Anterior cingulate cortex (tissue), 58 donors: ENCODE measurements at places on chromosomes 3 and 15.
A peak's percentile ranks its signal among the peaks of the same experiment; 100 is the strongest.

DNA sequence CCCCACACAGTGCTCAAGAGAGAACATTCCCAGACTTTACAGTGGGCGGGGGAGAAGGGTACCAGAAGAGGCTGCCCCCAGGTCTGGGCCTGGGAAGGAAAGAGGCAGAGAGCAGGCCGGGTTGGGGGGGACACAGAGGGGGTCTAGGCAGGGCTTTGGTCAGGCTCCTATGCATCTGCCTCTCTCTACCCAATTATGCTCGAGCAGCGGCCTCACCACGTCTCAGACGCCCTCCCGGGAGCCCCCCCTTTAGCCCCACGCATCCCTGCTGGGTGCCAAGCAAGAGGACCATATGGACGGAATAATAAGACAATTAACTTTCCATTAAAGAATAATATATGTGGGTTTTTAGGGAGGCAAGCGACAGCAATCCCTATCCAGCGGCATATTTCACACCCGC is 32.8 kb downstream of the CACNA2D2 start:
- no peak for DNase-seq

DNA sequence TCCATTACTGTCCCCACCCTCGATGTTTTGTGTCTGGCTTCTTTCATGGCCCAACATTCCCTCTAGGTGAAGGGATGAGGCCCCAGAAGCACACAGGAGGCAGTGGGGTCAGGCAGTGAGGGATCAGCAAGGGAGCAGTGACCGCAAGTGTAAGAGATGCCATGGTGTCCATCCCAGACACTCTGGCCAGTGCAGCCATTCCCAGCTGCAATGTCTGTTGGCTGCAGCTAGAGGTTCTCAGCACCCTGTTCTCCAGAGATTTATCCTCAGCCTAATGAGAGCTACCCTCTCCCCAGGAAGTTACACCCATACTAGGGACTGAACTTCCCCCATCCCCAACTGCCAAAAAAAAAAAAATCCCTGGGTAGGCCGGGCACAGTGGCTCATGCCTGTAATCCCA is 40.2 kb downstream of the TRANK1 start:
- DNase-seq = no peak

DNA sequence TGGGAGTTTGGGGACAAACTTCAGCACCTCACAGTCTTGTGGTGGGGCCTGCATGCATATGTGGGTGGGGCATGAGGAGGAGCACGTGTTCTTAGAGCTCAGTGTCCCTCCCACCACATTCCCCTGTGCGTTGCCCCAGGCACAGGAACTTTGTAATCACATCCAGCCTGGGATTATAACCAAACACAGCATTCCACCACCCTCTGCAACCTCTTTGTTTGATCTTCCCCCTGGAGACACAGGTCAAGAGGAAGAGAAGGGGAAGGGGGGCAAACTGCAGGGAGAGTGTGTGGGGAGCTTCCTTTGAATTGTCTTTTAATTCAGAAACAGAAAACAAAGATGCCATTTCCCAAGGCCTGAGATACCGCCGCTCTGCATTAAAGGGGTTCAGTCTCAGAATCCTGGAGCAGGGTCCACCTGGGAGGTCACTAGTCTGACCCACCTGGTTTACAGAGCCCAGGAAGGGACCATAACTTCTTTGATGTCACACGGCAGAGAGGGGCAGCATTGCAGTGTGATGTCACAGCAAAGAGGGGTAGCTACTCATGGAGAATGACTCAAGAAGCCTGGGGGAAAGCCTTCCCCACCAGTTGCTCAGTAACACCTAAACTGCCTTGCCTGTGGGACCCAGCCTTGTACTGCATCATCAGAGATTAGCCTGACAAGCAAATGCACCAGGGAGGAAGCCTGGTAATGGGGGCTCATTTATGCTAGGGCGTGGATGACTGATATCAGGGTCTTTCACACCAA is 106.3 kb upstream of the RNU6-1 start:
- DNase-seq = peak; percentile 39

- no peak for DNase-seq
These were observed 2.3 kb downstream of the B4GALT4 start for GRCh38 chr3:119238363-119238762.

GRCh38 chr3:49519296-49519695 is 35.0 kb upstream of the BSN start:
- peak; percentile 76 for DNase-seq

DNA sequence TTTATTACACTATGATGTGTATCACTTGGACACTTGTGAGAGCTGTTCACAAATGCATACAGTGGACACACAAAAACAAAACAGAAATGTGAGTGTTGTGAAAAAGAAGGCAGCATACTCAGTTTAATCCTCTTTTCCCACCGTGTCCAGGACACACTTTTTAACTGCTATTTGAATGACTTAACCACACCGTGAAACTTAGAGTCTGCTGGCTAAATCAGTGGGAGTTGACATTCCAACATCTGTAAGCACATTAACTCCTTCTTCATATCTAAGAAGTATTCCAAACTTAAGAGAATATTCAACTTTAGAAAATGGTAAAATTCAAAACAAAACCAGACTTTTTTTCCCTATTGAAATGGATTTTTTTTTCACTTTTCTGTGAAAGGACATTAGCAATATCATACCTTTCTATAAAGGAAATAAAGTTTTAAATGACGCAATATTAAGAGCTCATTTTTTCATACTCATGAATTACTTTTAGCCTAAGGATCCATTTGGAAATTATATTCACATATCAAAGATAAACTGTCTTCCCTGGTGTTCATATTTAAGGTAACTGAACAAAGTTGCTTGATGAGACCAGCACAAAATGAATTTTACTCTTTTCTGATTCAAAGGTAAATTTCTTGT is 316.6 kb downstream of the RBMS3 start:
- DNase-seq = no peak

DNA sequence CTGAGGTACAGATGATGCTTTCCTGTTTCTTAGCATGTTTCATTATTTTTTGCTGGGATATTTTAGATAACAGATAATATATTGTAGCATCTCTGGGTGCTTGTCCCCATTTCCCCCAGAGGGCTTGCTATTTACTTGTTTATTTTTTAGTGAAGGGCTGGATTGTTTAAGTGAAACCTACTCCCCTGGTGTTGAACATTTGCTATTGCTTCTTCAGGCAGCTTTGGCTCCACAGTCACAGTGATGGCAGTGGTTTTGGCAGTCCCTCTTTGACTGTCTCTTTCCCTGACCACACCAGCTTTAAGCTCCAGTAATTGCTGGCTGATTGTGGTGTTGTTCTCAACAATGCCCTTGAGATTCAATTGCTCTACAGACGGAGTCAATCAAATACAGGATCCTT is 128.9 kb downstream of the KLF13 start:
- DNase-seq = no peak

DNA sequence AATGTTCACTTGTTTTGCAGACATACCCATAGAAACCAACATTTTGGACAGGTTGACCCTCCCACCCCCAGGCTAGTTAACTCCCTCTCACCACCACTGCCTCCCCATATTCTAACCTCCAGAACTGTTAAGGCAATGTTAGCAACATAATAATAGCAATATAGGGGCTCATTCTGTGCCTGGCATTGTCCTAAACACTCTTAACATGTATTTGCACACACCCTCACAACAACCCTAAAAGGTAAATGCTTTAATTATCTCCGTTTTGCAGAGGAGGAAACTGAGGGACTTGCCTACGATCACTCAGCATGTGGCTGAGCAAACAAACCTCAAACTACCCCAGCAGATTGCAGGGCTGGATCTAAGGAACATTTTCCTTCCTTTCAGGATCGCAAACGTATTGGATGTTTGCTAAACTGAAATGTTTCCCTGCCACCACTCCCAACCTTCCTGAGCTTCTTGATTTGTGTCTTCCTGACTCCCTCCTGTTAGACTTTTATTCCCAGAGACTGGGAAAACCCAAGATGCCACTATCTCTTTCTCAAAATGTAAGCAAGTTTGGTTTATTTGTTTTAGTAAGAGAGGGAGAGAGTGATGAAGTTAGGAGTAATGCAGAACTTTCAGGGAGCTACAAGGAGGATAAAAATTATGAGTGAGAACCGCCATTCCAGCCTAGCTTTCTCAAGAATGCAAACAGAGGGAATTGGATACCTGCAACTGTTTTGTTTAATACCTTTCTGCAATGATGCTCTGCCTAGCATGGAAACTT is 1.3 kb downstream of the SCG5 start:
- no peak for DNase-seq

DNA sequence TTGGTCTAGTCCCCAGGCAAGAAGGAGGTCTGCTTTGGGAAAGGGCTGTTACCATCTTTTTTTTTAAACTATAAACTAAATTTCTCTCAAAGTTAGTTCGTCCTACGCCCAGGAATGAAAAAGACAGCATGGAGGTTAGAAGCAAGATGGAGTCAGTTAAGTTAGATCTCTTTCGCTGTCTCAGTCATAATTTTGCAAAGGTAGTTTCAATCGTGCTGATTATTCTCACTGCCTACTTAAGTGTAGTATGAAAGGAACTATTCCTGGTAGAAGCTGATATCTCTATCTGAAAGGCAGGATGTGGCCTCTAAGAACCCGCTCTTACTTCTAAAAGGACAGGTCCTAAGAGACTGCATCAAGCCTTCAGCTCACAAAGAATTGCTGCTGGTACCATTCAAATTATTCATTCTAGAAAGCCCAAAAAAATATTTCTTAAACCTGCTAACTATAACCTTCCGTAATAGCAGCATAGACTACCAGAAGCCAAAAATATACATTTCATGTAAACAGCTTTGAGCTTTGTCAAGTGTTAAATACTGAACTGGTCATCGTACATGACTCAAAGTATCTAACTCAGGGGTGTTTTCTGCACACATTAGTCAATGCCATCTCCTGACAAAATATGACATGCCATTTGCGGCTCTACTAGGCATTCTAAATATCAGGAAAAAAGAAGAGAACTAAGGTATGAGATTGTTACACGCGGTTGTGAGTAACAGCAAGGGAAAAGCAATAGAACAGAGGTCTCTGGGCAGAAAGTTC is 96.0 kb upstream of the CCDC80 start:
- no peak for DNase-seq

GRCh38 chr3:41159588-41160189 is 39.6 kb upstream of the CTNNB1 start:
- DNase-seq = no peak

GRCh38 chr3:133829310-133829707 is 23.7 kb downstream of the SRPRB start:
- DNase-seq = no peak

GRCh38 chr15:93837450-93837849 is 393.9 kb upstream of the MCTP2 start:
- DNase-seq = no peak

- no peak for DNase-seq
These were observed 6.5 kb upstream of the HPS3 start for GRCh38 chr3:149122721-149123578.

GRCh38 chr3:163521261-163521660 is 1557.0 kb downstream of the SI start:
- DNase-seq = no peak

GRCh38 chr15:52290800-52291199 is 4.8 kb downstream of the MYO5C start:
- DNase-seq = no peak

- no peak for DNase-seq
These were observed 98.1 kb downstream of the SSR3 start for GRCh38 chr3:156456771-156457224.

GRCh38 chr3:115239717-115240116 is 92.6 kb upstream of the ZBTB20 start:
- DNase-seq = peak; percentile 51

GRCh38 chr15:58463815-58464650 is 32.2 kb downstream of the LIPC start:
- no peak for DNase-seq

DNA sequence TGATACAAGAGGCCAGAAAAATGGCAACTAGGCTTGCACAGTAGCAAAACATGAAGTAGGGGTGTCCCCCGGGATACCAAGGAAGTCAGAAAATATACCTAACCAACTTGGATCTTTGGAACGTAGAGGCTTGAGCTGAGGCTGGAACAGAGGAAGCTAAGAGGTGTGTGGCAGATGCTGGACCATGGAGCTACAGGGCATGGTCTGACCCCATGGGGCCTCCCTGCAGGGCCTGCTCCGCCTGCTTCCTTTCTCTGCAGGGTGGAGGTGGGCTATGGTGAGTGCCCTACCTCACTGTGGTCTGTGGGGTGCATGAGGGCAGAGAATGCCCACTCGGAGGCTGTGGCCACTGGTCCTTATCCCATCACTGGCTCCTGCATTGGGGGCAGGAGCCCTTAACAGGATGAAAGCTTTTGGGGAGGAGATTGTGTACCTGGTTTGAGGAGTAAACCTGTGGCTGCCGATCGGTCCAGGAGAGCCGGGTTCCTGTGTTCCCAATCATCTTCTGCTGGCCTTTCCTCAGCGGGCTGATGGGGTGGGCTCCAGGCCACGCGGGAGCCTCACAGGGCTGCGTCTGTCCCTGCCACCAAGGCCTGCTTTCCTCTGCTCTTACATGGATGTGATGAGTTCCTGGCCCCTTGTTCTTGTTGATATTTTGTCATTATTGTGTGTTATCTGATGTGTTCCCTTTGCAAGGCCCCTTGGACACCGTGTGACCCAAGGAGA is 96.8 kb downstream of the OCA2 start:
- no peak for DNase-seq

GRCh38 chr3:193974671-193975535 is 161.0 kb upstream of the HES1 start:
- DNase-seq = no peak

DNA sequence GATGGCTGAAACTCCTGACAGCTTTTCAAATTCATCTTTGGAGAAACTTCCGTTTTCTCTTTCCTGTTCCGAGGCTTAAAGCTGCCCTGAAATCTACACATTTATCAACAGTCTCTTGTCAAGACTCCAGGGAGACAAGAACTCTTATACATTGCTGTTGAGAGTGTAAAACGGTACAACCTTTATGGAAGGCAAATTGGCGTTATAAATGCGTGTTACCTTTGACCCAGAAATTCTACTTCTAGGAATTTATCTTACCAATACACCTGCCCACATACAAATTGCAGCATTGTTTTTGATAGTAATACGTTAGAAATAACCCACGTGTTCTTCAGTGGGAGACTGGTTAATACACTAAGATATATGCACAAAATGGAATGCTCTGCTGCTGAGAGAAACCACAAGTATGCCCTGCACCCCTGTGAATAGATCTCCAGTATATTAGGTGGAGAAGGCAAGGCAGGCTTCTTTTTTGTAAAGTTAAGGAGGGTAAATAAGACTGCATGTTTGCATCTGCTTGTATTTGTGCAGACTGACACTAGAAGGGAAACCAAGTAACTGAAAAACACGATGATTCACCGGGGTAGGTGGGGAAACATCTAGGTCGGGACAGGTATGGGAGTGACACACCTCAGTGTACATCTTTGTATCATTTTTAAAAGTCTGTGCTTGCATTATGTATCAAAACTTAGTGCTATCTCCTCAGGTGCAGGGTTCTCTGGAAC is 97.5 kb downstream of the IGF1R start:
- no peak for DNase-seq

GRCh38 chr3:126938520-126939337 is 44.2 kb upstream of the PLXNA1 start:
- DNase-seq = no peak
